Activated CD4-positive, alpha-beta T cell treated with anti-CD3 and anti-CD28 coated beads, Interleukin-2, amount 50 U/mL, for 16 hours (primary cell): ENCODE measurements at places on chromosomes 13 and 19.

- no peak for DNase-seq
Measured at GRCh38 chr13:28569886-28570285, 75.0 kb upstream of the FLT1 start.

- no peak for DNase-seq
Measured at GRCh38 chr13:36914648-36915047, 5.4 kb downstream of the SMAD9 start.

GRCh38 chr13:63011996-63012395 is 1596.3 kb upstream of the PCDH20 start:
- DNase-seq, result no peak

DNA sequence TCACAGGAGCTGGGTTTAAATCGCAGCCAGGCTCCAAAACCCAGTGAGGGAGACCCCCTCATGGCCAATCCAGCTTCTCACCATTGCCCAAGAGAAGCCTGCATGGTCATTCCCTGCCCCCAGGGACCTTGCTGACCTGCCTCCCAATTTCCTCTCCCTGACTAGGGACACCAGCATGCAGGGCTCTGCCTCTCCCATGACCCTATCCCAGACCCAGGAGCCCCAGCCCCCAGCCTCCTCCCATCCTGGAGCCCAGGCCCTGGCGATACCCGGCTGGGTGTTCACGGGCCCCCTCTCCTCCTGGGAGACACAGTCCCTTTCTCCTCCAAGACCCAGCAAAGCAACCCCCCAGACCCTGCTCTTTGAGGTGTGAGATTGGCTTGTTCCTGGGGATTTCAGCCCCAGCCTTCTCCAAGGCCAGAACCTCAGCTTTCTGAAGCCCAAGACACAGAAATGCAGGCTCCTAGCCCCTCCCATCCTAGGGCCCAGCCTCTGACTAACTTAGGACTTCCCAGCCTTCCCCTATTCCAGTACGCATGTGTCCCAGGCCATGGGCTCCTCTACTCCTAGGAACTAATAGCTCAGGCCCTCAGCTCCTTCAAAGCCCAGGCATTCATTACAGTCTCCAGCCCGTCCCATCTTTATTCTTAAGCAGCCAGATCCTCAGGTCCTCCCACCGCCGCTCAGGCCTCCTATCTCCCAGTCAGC is 1.1 kb downstream of the GYS1 start:
- no peak for DNase-seq

- no peak for DNase-seq
Measured at GRCh38 chr19:38375748-38376147, 1.4 kb downstream of the PSMD8 start.

DNA sequence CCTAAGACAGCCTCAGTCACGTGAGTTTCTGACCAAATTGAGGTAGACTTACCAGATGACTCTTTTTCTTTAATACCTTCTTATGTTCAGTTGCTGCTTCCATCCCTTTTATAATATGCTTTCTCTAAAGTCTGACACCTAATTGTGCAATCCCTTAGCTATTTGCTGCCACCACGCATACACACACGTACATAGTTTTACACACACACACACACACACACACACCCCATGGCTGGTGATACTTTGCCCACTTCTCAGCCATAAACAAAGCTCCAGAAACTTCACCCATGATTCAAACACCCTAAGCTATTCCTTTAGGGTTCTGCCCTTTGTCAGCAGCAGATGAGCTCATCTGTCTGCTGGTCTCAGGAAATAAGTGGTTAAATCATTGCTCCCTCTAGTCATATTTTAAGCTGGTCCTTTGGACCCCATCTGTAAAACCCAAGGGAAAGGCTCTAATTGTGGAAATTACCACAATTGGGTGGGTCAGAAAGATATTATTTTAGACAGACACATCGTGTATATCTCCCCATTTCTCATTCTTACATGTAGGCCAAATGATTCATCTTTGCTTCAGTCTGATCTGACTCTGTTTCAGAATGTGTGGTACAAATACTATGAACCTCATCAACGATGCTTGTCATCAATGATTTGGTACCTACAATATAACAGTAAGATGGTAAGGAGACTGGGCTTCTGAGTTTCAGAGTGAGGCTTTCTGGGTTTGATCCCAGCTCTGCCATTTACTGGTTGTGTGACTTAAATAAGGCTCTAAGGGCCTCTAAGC is 69.2 kb downstream of the NALCN start:
- no peak for DNase-seq

DNA sequence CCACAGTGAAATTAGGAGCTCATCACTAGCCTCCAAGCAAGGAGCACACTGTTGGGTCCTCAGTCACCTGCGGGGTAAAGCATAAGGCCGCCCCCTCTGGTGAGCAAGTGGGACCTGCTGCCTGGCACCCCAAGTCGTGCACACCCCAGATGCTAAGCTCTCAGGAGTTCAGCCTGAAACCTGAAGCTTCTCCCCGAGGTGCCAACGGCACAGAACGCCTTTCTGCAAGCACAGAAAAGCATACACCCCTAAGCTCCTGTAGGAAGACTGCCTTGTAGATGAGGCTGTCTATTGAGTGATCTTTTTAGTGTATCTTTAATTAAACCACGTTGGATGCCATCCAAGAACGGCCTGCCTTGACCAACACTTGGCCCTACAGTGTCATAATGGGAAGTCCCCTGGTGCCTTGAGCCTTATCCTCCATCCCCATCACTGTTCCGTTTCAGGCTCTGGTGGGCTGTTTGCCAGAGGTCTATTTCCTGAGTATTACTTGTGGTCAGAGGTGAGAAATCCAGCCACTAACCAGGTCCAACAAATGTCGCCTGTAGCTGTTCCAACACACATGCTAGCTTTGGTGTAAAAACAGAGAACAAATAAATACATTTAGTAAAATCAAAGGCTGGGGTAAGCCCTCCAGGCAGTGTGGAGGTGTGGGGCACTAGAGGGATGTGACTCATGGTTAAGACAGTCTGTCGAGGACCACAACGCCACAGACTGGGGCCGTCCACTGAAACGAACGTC is 44.8 kb downstream of the C13orf42 start:
- no peak for DNase-seq

DNA sequence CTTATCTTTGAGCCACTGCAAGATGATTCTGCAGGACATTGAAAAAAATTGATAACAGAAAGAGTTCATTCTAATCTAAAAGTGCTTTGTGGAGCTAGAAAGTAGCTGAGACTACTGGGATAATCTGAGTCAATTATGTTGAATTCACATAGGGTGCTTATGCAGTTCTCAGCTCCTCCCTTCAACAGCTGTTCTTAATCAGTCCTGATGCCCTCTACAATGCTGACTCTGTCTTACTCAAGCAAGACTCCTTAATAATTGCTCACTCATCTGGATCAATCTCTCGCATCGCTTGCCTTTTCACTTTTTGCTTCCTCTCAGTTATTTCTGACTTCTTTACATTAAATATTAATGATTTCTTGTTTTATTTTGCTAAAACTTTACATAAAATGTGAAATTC is 182.1 kb downstream of the PCDH17 start:
- DNase-seq, result no peak

DNA sequence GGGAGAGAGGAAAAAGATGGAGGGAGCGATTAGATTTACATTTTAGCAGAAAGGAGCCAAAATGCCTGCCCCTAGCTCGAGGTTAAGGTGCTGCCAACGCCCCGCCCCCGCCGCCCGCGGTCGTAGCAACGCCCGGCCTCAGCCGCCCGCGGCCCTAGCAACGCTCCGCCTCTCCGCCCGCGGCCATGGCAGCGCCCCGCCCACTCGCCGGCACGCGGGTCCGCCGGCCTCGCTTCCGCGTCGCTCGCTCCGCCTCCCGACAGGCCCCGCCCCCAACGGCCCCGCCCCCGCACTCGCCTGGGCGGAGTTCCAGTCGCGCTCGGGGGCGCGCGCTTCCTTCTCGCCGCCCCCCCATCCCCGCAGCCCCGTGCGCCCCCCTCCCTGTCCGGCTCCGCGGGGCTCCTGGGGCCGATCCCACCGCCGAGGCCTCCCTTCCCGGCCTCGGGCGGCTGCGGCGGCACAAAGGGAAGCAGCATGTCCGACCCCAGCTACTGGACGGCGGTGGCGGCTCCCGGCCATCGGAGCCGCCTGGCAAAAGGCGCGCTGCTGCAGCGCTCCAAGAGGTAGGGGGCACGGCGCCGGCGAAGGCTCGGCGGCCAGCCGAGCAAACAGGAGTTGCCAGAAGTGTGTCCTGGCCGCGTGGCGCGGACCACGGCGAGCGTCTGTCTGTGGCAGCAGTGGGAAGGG is 20.3 kb downstream of the MAST3 start:
- peak; percentile 96 for DNase-seq

DNA sequence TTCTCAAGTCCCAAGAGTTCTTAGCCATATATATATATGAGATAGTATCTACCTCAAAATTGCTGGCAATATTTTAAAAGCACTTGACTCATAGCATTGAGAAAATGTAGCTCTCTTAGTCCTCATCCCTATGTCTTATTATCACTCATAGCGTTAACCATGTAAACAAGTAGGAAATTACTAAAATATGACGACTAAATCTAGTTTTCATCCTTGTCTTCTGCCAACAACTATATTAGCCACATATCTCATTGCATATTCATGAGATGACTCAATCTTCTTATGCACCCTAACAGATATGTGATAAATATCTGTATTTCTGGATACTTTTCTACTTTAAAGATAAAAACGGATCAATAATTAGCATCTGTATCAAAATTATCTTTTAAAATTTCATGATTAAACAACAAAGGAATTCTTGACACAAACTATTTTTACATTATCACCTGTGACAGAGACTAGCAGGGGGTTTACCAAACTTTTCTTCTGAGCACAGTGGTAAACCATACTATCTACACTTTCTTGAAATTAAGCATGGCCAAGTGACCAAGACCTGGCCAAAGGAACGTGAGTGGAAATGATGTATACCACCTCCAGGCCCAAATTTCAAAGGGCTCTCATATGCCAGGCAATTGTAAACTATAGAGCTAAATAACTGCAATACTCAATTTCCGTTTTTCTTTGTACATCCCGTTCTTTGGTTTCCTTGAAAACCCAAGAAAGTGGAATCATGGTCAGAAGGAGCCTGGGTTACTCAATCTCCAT is 45.7 kb downstream of the ZC3H13 start:
- DNase-seq, result no peak

- no peak for DNase-seq
Measured at GRCh38 chr13:112941349-112941748, 27.7 kb upstream of the MCF2L start.

- DNase-seq, result no peak
Measured at GRCh38 chr13:79090552-79091124, 315.4 kb downstream of the RBM26 start.

- DNase-seq, result no peak
Measured at GRCh38 chr19:328025-328505, 16.5 kb downstream of the MIER2 start.

- no peak for DNase-seq
Measured at GRCh38 chr13:75792526-75793187, 156.5 kb downstream of the LMO7 start.

- DNase-seq, result peak; percentile 30
Measured at GRCh38 chr19:48918801-48919247, 14.7 kb upstream of the DHDH start.

DNA sequence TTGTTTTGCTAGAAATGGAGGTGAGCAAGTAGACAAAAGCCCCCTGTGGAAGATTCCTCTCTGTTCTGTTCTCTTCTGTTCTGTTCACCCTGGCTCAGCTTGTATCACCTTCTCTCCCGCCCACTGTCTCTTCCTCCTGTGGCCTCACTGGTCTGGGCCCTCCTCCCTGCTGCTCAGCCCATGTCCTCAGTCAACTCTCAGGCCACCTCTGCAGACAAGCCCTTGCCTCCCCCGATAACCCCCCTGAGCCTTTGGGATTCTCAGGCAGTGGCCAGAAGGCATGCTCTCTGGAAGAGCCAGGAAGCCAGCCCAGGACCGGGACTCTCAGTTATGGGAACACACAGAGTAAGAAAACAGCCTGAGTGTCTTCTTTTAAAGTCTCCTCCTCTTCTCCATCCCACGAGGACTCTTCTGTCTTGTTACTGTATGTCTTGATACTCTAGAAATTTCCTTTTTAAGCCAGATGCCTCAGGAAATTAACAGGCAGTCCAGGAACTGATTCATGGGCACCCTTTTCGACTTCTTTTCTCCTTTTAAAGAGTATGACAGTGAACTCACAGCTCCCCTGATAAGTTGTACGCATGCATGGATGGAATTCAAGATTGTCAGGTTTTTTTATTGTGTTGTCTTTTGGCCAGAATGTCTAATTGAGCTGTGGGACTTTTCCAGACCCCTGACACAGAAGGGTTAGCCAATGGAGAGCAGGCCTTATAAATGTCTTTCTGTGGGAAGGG is 33.7 kb downstream of the SHISA2 start:
- no peak for DNase-seq

DNA sequence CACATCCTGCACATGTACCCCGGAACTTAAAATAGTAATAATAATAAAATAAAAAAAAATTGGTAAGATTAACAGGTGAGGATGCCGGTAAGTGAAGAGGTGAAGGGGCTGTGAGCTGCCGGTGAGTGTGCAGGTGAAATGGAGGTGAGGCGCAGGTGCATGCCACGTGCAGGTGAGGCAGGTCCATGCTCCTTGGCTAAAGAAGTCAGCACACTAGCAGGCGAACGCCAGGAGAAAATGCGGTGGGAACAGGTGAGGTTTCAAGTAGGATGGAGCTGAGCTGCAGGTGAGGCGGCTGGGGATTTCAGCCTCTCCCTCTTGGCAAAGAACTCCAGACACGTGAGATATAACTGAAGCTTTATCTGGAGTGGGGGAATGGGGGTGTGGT is 7.5 kb upstream of the TNFSF14 start:
- DNase-seq, result no peak

DNA sequence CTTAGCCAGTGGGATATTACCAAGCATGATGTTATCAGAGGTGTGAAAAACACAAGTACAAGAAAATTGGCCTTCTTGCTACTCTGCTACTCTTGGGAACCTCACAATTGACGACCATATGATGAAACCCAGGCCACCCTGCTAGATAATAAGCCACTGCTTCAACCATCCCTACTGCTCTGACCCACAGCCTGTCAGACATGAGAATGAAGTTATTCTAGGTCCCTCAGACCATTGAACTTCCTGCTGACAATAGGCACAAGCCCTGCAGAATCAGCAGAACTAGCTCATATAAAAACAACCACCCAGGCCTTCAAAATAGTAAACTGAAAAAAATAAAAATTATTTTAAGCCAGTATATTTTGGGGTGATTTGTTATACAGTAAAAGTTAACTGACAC is 559.9 kb downstream of the KCTD12 start:
- DNase-seq, result no peak

- DNase-seq, result no peak
Measured at GRCh38 chr13:32902029-32902780, 114.0 kb upstream of the KL start.

DNA sequence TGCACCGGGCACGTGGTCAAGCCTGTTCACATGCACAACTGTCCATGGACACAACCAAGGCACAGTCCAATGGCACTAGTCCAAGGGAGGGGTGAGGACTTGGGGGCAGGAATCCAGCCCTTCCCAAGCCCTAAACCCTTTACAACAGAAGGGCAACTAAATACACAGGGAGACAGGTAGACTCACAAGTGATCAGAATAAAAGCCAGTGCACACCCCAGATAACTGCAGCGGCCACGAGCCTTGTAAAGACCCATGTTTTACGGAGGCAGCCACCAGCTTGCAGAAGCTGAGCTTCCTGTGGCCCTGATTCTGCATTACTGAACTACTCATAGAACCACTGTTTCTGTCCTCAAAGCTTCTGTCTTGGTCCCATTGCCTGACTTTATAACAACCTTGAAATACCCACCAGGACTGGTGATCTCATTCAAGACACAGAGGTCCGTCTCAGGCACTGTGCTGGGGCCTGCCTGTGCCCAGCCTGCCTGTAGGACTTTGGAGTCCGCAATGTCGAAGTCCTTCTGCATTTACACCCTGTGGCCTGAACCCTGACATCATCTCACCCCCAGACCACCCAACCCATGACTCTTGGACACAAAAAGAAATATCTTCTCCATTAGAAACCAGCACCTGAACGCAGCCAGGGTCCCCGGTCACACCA is 181.2 kb downstream of the COL4A1 start:
- DNase-seq, result no peak
